ENCODE measurements at places on chromosomes 2 and 18.

GRCh38 chr2:124879640-124880039, 854.6 kb downstream of the CNTNAP5 start:
- DNase-seq = no peak

DNA sequence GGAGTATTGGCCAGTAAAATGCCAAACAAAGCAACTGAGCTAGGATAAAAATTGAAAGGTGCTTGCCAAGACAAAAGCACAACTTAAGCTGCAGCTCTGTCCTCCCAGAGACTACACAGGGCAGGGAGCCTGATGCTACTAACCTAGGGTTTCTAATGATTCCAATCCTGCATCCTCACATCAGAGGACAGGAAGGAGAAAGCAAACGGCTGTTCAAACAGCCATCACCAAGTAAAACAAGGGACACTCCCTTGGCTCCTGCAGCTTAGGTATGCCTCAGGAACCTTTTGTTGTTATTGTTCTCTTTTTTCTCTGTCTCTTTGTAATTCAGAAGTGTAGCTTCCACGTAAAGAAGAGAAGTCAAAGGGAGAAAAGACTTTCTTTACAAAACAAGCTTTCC, 99.5 kb downstream of the TCF4 start:
- no peak for DNase-seq

- DNase-seq = no peak
These were observed 70.0 kb upstream of the PSMD14 start for GRCh38 chr2:161238265-161238559.

DNA sequence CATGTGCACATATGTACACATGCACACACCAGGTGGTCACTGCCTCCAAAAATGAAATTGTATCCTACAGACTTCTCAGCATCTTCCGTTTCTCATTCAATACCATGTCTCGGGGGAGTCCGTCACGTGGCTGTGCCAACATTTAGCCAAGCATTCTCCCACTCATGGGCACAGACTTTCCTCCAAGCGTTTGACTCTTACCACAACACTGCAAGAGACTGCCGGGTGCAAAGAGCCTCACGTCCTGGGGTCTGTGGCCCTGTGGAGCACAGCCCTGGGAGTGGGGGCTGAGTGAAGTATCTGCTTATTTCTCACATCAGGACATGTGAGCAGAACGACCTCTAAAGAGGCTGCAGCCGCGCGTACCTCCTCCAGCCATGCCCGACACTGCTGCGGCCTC, 28.0 kb downstream of the HDAC4 start:
- DNase-seq = no peak

- DNase-seq = no peak
These were observed 1.9 kb downstream of the CLK1 start for GRCh38 chr2:200862532-200863000.

DNA sequence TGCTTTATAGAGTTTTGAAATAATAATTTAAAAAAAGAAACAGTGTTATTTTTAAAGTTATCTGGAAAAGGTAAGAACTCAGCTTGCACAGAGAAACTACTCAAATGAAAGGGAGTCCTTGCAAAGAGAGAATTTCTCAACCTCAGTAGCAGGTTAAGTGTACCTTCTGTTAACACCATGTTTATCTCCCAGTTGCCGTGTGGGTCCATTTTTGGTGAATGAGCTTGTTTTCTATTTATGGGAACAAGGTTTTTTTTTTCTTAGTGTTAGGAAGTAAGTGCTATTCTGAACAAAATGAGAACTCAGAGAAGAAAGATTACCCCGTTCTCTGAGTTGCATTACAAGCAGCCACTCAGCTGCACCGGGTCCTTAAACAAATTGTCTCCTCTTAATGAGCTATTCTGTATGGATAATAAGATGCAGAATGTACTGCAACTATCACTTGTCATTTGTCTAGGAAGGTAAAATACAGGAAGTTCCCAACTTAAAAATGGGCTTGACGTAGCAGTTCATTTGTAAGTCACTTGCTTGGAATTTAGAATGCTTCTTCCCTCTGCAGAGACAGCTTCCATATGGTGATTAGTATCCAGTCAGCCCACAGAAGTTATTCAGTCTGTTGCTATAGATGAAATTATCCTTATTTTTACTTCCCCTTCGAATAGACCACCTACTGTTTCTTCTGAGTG, 74.9 kb downstream of the LTBP1 start:
- DNase-seq = no peak

GRCh38 chr2:118837067-118837466, 10.4 kb downstream of the EN1 start:
- no peak for DNase-seq

GRCh38 chr2:168340931-168341330, 93.5 kb upstream of the STK39 start:
- DNase-seq = no peak

GRCh38 chr2:157897106-157897971, 21.2 kb upstream of the ACVR1 start:
- no peak for DNase-seq

GRCh38 chr2:112142525-112143078, 4.4 kb downstream of the FBLN7 start:
- no peak for DNase-seq

- no peak for DNase-seq
These were observed 2.6 kb upstream of the KRCC1 start for GRCh38 chr2:88058191-88058590.

- no peak for DNase-seq
These were observed 231.4 kb downstream of the HAUS1 start for GRCh38 chr18:46335534-46336101.

GRCh38 chr2:231923010-231923344, 3.2 kb downstream of the NPPC start:
- no peak for DNase-seq

- no peak for DNase-seq
These were observed 124.9 kb downstream of the ARHGAP15 start for GRCh38 chr2:143254110-143254509.

DNA sequence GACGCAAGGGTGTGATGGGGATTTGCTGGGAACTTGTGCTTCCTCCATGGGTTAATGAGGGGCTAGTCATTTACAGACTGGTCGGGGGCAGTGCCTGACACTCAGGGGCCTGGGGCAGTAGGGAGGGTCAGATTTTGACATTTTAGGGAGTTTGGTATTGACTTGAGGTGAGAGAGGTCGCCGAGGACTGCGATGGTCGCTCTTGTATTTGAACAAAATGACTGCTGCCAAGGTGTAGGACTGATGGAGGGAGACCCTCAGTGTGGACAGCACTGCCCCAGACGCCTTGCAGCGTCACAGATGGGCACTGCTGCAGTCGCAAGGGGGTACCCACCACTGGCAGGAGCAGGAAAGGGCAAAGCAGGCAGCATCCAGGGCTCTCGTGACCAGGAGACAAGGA, 182.9 kb downstream of the RTP5 start:
- DNase-seq = no peak

DNA sequence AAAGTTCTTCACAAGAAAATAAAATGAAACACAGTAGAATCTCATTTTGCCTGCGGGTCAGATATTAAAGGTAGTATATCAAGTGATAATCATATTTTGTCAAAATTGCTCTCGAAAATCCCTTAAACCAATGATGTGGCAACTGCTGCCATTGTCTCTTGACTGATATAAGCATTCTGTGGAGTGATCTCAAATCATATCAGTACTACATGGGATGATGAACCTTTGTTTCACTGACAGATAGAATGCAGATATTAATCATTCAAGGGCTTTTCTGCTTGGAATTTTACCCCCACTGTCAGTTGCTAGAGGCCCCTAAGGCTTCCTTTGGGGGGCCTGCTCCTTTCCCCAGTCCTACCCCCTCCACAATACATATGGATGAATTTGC, 31.3 kb upstream of the MALL start:
- DNase-seq = no peak

GRCh38 chr2:128219891-128220290, 98.8 kb downstream of the HS6ST1 start:
- no peak for DNase-seq

GRCh38 chr18:24470022-24470618, 9.7 kb downstream of the HRH4 start:
- DNase-seq = no peak

DNA sequence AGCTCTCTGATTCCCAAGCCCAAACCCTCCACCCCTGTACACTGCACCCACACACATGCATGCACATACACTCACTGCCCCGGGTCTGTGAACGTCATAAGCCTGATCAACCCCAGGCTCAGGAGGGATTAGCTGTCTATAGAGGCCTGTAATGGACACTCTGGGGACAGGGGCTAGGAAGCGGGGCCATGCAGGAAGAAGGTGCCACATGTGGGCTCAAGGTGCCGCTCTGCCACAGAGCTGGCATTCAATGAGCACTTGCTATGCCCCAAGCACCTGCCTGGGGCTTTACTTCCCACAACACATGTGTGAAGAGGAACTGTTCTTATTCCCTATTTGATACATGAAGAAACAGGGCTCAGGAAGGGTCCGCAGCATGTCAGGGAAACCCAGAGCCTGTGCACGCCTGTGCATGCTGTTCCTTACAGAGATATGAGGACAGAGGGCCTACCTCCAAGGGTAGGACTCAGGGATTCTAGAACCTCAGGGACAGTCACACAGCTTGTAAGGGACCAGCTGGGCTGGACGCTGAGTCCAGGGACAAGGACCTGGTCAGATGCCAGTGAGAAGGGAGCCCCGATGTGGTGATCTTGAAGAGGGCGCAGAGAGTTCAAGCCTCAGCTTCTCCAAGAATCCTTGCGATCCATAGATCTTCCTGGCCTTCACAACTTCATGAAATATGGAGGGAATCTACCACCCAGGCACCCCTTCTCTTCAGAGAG, 5.0 kb downstream of the BIN1 start:
- DNase-seq = no peak

DNA sequence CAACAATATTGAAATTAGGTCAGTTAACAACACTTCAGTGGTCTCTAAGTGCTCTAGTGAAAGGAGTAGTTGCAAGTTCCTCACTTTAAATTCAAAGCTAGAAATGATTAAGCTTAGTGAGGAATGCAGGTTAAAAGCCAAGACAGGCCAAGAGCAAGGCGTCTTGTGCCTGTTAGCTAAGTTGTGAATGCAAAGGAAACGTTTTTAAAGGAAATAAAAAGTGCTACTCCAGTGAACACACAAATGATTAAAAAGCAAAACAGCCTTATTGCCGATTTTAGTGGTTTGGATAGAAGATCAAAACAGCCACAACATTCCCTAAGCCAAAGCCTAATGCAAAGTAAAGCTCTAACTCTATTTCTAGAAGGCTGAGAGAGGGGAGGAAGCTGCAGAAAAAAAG, 44.7 kb downstream of the ANTXR1 start:
- DNase-seq = no peak

DNA sequence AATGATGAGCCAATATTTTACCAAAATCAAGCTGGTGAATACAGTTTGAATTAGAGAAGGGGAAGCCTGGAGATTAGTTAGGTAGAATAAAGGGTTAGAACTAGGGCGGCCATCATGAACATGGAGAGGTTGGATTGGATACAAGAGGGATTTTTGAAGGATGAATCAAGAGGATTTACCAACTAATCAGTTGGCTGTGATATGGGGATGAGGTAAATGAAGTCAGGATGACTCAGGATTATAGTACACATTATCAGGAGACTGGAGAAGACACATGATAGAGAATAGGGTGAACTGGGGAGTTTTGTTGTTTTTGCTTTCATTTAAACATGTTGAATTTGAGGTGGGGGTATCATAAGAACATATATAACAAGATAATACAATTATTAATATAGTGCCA, 73.8 kb upstream of the PROKR1 start:
- DNase-seq = no peak

DNA sequence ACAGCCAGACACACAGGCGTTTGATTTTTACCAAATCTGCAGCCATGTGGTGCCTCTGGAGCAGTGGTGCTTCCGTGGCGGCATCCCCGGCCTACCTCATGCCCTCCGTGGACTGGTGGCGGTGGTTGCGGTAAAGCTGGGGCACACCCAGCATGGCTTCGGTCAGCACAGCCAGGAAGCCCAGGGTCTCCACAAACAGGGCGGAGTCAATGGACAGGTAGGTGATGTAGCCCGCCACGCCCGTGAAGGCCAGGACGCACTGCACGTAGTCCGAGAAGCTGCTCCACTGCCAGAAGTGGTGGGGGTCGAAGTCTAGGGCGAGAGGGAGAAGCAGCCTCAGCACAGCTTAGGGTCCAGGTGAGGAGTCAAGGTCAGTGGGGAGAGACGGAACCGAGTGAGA, 32.4 kb downstream of the SLC66A2 start:
- DNase-seq = no peak

- DNase-seq = no peak
These were observed 430.0 kb upstream of the VWC2L start for GRCh38 chr2:213980883-213981282.

DNA sequence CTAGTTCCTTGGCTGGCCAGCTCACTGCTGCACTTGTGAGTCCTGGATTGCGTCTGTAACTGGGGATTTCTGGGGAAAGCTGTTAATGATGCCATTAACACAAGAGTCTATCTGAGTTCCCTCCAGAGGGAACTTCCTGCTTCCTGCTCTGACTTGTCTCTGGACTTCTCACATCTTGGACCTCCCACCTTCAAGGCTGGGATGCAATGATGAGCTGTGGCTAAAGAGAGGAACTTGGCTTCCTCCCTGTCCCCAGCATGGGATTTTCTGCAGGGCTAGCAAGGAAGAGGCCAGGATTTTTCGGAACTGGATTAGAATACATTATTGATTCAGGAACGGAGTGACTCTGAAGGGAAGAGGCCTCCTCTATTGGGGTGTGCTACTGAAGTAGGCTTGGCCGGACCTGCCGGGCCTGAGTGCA, 155.5 kb downstream of the CLIP4 start:
- DNase-seq = no peak

DNA sequence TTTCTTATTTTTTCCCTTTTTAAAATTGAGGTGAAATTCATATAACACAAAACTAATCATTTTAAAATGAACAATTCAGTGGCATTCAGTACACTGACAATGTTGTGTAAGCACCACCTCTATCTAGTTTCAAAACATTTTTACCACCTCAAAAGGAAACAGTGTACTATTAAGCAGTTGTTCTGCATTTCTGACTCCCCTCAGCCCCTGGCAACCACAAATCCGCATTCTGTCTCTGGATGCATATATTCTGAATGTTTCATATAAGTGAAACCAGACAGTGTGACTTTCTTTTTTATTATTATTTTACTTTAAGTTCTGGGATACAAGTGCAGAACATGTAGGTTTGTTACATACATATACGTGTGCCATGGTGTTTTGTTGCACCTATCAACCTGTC, 19.2 kb upstream of the TANK start:
- DNase-seq = no peak

- no peak for DNase-seq
These were observed 422.3 kb downstream of the ZEB2 start for GRCh38 chr2:144097440-144098225.

GRCh38 chr18:78666666-78667335, 312.8 kb upstream of the SALL3 start:
- no peak for DNase-seq

- no peak for DNase-seq
These were observed 63.9 kb downstream of the DGKD start for GRCh38 chr2:233418052-233418760.

- DNase-seq = no peak
These were observed 10.0 kb upstream of the VPS54 start for GRCh38 chr2:64029116-64029665.

- no peak for DNase-seq
These were observed 55.9 kb upstream of the FSHR start for GRCh38 chr2:49210191-49210590.

DNA sequence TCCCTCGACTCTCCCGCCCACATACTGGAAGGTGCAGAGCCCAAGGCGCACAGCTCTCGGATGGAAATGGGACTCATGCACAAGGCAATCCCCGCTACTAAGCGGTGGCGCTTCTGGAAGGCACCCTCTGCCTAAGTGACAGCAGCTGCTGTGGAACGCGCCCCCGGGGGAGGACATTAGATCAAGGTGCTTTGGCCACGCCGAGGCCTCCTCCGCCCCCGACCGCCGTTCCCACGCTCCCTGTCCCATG, 202 bp downstream of the MCEE start:
- no peak for DNase-seq

- no peak for DNase-seq
These were observed 169.1 kb upstream of the THUMPD2 start for GRCh38 chr2:39948016-39948719.
